OCI-M1 (cell line): ENCODE measurements at places on chromosomes 12 and 14.
A peak's percentile ranks its signal among the peaks of the same experiment; 100 is the strongest.

- DNase-seq: no peak
These were observed 243.9 kb upstream of the LRIG3 start for GRCh38 chr12:59164226-59164625.

GRCh38 chr12:19025582-19025981 lies 104.0 kb upstream of the PLEKHA5 start:
- DNase-seq: no peak

DNA sequence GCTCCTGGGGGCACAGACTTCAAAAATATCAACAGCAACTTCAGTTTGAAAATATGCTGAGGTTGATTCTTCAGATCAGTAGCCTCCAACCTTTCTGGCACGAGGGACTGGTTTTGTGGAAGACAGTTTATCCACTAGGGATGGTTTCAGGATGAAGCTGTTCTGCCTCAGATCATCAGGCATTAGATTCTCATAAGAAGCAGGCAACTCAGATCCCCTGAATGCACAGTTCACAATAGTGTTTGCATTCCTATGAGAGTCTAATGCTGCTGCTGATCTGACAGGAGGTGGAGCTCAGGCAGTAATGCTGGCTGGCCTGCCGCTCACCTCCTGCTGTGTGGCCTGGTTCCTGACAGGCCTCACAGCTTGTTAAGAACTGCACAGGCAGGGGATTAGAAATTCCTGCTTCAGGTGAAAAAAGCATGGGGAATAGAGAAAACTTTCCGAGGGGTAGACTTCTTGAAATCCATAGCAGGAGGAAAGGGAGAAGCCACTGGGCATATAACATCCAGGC lies 12.8 kb downstream of the EPYC start:
- DNase-seq: no peak

DNA sequence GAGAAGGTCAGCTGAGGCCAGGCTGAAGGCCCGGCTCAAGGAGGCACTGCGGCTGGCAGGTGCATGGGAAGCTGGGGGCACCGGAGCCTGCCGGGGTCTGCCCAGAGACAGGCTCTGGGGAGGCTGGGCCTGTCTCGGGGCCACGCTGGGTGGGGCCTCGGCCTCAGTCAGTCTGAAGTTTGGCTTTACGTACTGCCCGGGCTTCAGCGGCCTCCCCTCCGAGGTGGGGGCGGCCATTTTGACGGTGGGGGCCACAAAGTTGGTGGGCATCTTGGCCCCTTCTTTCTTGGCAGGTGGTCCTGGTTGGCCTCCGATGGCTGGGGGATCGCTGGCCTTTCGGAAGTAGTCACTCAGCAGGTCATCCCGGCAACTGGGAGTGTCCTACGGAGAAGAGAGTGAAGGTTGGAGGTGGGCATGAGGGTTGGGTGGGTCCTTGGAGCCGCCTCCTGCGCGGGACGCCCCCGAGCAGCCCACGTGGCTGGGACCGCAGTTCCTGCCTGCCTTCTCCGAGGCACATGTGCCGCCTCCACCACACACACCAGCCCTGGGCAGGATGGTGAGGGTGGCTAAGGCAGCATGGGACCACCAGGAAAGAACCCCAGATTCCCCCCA lies 28.9 kb upstream of the GPR68 start:
- no peak for DNase-seq

- no peak for DNase-seq
These were observed 1.7 kb downstream of the ZBTB42 start for GRCh38 chr14:104802394-104803184.

- no peak for DNase-seq
These were observed 36.8 kb downstream of the IL31 start for GRCh38 chr12:122137229-122137628.

- no peak for DNase-seq
These were observed 27.6 kb upstream of the TRAF3 start for GRCh38 chr14:102749393-102750305.

- no peak for DNase-seq
These were observed 488.3 kb upstream of the FLRT2 start for GRCh38 chr14:85041618-85042017.

GRCh38 chr14:52333823-52334657 lies 19.9 kb downstream of the PTGER2 start:
- DNase-seq: no peak

DNA sequence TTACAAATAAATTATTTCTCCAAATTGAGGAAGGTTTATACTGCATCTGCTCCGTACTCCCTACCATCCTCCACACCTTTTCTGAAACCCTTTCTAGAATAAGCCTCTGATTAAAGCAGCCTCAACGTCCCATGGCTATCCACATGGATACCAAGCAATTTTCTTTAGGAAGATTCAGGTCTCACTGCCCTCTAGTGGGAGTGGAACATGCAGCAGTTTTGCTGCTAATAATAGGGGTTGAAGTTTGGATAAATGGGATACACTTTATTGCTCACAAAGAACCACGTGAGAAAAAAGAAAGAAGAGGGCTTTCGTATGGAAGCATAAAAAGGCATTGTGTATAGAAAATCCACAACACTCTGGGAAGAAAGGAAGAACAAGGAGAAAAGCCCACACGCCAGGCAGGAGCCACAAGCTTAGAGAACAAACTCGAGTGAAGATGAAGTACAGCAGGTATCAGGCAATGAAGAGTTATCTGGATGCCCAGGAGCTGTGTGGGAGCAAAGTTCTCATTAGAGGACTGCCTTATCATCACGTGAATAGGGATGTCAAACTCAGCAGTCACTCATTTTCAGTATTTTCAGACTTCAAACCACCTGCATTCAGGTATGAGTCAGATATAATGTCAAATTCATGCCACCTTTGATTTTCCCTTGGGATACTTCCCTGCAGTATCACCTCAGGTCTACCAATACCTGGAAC lies 45.8 kb downstream of the CCER1 start:
- DNase-seq: peak; percentile 61

- no peak for DNase-seq
These were observed 197.0 kb downstream of the TMTC2 start for GRCh38 chr12:82883394-82884355.

GRCh38 chr12:401235-402028 lies at the start of gene CCDC77:
TSS of gene CCDC77 (plus strand) at chr12:401644. CDS start at chr12:409384, 7,740 bp downstream.
- DNase-seq: no peak

DNA sequence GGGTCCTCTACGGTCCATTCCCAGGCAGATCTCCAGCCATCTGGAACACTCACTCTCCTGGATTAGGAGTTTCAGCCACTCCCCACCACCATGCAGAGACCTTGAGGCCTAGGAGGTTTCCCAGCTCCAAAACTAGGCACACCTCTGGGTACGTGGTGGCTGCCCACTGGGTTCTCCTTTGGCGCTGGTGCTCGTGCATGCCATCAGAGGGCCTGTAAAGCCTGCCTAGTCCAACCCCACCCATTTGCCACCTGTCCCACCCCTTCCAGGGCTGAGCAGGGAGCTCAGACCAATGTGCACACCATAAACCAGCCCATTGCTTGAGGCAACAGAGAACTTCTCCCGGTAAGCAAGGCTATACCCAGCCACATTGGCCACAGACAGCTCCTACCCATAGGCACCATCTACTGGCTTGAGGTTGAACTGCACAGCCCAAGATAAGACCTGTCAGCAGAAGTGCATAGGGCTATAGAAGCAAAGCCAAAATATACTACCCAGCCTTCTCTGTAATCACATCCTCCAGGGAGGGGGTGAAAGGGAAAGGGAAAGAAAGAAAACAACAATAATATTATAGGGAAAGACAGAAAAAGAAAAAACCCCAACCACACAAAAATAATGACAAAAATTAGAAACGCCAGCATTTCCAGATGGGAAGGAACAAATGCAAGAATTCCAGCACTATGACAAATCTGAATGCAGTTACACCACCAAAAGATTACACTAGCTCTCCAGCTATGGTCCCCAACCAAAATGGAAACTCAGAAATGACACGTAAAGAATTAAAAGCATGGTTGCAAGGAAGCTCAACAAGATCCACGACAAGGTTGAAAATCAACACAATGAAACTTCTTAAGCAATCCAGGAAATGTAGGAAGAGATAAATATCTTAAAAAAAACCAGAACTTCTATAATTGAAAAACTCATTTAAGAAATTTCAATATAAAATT lies 111.9 kb upstream of the CCDC175 start:
- DNase-seq: peak; percentile 72

DNA sequence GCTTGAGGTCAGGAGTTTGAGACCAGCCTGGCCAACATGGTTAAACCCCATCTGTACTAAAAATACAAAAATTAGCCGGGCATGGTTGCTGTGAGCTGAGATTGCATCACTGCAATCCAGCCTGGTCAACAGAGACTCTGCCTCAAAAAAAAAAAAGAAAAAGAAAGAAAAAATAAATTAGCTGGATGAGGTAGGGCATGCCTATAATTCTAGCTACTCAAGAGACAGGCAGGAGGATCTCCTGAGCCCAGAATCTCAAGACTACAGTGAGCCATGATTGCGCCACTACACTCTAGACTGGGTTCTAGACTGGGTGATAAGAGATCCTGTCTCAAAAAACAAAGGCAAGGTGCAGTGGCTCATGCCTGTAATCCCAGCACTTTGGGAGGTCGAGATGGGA lies 16.9 kb downstream of the PPP4R3A start:
- peak; percentile 2 for DNase-seq

GRCh38 chr12:66195242-66195641 lies 6.2 kb downstream of the IRAK3 start:
- no peak for DNase-seq

DNA sequence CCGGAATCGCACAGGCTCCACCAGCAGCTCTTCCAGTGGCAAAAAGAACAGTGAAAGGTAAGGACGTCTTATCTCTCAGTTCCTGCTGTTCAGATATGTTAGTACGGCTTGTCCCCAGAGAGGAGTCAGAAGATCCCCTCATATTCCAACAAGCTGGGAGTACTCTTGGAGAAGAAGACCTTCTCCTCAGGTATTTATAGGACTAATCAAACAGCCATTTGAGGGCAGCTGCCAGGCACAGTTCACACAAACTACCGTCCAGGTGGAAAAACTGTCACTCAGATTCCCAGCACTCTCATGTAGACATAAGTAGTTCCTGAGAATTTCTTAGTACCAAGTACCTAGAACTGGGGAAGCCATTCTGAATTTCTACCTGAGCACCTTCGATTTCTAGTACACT lies 85.3 kb downstream of the EML1 start:
- no peak for DNase-seq

- DNase-seq: no peak
These were observed 836.6 kb upstream of the TMEM132C start for GRCh38 chr12:127430401-127430800.

GRCh38 chr14:92579244-92579936 lies 65.8 kb downstream of the RIN3 start:
- no peak for DNase-seq

DNA sequence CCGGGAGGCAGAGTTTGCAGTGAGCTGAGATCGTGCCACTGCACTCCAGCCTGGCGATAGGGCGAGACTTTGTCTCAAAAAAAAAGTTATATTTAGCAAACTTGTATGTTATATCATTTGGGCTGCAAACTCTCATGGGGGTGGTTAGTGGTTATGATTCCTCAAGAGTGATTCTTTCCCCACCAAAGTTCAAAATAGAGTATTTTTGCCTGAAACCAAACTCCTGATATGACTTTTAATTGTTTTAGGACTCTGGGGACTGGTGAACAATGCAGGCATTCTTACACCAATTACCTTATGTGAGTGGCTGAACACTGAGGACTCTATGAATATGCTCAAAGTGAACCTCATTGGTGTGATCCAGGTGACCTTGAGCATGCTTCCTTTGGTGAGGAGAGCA lies 18.6 kb downstream of the HSD17B6 start:
- DNase-seq: no peak

- DNase-seq: no peak
These were observed 10.2 kb upstream of the PGF start for GRCh38 chr14:74965486-74966153.

DNA sequence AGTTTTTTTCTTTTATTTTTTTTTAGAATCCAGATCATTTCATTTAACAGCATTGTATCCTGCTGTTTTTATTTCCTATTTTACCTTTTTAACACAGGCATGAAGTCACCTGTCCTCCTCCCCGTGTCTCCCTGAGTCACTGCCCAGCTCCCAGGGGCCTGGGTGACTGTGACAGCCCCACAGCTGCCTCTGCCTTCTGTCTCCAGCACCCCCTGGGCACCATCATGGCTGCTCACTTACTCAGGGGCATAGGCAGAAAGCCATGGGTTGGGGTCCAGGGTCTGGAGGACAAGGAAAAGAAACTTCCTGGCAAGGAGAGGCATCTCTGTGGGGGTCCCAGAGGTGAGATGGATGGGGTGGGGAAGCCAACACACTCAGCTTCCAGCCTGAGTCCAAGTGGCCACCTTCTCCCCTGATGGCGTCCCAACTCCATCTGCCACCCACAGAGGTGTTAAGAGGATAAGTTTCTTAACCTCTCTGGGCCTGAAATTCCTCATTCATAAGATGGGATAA lies 25.3 kb downstream of the TMEM63C start:
- no peak for DNase-seq

GRCh38 chr12:126915309-126915708 lies 1351.7 kb upstream of the TMEM132C start:
- peak; percentile 69 for DNase-seq

DNA sequence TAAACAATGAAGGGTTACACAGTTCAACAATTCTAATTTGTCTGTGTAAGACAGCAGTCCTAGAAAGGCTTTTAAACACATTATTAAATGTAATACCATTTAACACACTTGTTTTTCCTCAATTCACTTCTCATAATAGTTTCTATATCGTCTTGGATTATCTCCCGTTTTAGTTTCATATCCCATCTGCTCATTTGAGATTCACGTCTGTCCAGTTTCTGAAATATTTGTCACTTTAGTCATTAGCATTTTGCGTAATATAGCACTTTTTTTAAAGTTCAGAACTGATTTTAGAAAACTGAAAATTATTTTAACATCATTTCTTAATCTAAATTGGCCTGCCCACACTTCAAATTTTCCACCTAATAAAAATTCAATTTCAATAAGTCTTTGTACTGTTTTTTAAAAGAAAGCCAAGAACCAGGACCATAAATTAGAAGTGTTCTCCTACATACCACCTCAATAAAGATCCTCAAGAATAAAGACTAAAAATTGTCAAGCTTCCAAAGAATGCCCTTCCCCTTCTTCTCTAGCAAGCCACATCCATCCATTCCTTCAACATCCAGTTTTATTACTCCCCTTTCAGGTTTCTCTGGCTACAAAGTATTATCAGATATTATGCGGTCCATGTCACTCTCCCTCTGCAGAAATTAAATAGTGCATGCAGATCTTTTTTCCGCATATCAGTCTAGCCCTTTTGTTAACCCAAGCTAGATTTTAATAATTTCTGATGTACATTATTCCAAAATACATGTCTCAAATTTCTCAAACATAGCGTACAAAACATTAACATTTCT lies 11.9 kb downstream of the MED13L start:
- no peak for DNase-seq

DNA sequence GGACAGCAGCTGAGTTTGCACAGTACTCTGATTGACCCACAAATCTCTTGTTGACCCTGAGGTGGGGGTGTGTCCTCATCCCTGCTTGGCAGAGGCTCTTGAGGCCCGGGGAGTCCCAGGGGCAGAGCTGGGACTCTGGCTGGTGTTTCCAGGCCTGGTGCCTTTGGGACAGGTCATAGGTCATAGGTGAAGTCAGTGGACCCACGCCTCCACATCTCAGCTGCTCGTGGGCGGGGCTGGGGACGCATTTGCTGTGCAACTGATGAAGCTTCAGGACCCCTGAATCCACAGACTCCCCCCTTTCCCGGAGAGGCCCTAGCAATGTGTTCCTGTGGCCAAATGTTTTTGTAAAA lies 408 bp upstream of the CACNA2D4 start:
- no peak for DNase-seq
